Activated CD4-positive, alpha-beta T cell treated with anti-CD3 and anti-CD28 coated beads, Interleukin-2, amount 50 U/mL, for 1 hour (primary cell): ENCODE measurements at places on chromosomes 7 and 10.

DNA sequence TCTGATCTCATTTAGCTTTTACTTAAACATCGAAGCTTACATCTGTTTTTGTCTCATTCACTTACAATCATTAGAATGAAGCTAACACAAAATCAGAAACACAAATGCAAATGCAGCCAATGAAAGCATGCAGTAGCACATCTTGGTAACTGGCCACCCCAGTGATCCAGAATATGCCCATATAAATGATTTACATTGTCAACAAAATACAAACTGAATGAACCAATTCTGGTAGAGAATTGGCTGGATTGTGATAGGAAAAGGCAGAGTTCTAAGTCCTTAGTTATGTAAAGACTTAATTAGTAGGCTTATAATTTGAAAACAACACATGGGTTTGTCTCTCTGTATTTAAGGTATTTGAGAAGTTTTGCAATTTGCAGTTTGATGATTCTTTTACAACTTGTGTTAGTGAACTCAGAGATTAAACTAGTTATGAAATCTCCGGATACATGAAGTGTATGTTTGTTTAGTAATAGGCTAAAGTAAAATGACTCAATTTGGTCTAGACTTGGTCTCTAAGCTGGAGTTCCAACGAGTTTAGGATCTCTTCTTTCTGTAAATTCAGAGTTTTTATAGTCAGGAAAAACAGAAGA lies 21.2 kb downstream of the TECTB start:
- DNase-seq = no peak

GRCh38 chr7:92681633-92682032 lies 91.4 kb upstream of the FAM133B start:
- no peak for DNase-seq

- DNase-seq = no peak
These were observed 340.0 kb downstream of the ELMO1 start for GRCh38 chr7:37108615-37109014.

GRCh38 chr7:111654343-111654742 lies 92.1 kb upstream of the IMMP2L start:
- no peak for DNase-seq
